ENCODE measurements at places on chromosomes 3 and 15.

DNA sequence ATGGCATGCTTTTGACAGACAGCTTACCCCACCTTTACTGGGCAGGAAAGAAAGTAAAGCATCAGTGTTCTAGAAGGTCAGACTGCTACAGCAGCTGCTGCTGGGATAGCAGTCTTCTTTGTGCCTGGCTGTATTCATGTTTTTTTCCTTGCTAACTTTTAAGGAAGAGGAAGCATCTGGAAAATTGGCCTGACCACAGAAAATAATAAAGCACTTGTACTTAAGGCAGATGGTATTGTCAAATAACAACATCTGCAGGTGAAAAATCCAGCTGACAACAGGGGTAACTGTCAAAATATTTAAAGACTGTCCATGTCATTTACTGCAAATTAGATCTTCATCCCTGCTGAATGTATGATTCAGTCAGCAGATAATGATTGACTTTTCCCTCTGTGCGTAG, 229.0 kb downstream of the OXSM start:
- no peak for DNase-seq

- no peak for DNase-seq
Measured at GRCh38 chr3:95338446-95338845, 1275.6 kb downstream of the NSUN3 start.

DNA sequence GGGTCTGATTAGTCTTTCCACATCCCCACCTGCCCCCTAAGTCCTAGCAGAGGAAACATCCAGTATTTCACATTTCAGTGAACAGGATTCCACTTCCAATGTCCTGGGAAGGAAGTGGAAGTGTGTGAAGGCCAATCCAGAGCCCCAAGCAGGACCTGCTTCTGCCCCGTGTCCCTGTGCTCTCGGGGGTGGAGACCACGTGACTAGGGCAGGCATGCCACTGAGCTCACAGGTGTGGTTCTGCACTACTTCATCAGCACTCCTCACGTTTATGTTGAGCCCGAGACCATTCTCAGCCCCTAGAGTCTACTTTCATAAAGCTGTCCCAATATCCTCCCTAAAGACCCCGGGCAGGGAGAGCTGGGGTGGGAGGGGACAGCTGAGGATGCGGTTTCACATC, 84.3 kb downstream of the RAB11A start:
- DNase-seq, result no peak

GRCh38 chr15:81255958-81256320, 59.3 kb downstream of the IL16 start:
- DNase-seq, result no peak

DNA sequence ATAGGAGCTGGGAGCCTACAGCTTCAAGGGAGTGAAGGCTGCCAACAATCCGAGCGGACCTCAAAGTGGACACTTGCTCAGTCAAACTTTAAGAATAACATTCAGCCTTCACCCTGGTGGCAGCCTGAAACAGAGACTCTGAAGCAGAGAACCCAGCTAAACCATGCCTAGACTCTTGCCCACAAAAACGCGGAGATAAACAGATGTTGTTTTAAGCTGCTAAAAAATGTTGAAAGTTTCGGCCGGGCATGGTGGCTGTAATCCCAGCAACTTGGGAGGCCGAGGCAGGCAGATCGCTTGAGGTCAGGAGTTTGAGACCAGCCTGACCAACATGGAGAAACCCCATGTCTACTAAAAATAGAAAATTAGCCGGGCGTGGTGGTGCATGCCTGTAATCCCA, 29.8 kb upstream of the TRIM59 start:
- no peak for DNase-seq

DNA sequence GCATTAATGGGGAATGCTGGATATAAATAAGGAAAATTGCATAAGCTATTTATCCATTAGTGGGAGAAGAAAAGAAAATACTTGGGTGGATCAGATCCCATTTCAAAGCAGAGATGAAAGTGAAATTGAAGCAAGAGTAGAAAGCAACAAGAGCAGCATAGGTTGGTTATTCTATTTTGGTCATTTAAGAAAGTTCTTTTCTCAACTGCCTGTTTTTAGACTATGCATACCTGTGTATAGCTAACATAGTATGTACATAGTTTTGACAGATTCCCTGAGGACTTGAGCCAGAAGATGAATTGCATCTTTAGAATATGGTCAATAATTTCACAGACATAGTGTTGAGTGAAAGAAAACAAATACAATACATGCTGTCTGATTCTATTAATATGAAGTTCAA, 29.0 kb upstream of the DENND4A start:
- DNase-seq, result no peak

GRCh38 chr3:99960941-99961340, 143.3 kb downstream of the CMSS1 start:
- no peak for DNase-seq

DNA sequence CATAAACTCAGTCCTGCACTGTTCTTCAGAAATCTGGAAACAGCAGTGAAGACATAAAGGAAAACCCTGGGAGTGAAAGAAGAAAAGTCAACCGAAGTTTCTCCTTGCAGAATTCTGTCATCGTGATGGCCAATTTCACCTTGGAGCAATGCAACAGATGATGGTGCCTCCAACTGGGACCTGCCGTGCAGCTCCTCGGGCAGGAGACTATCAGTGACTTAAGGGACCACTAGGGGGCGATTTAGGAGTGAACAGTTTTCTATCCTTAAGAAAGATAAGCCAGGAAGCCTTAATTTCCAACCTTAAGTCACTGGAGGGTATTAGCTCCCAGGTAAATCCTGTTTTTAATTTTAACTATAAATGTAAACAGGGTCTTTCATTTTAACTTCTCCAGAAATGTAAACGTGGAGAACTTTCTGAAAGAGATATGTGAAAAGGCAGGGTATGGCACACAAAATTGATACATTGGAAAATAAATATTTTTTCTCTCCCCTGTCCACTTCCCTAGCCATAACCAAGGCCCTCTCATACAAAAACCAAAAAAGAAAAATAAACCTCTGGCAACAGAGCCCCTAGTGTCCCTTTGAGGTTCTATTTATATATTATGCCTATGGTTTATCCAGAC, 116.3 kb downstream of the PDZRN3 start:
- peak; percentile 2 for DNase-seq

DNA sequence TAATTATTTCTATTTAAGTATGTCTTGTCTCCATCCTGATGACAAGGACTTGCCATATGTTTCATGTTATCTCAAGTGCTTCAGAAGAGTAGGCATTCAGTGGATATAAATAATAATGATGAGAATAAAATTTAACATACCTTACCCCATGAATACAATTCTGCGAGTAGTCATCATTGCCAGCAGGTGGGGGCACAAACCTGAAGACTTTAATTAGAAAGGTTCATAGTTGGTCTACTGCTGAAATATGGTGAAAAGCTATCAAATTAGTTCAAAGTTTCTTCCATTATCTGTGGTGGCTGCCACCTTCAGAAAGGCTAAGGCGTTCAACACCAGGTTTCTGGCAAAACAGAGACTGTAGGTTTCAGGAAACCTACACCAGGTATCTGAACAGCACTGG, 100.9 kb downstream of the P3H2 start:
- no peak for DNase-seq

- no peak for DNase-seq
Measured at GRCh38 chr3:165439765-165440164, 243.6 kb upstream of the SLITRK3 start.

- no peak for DNase-seq
Measured at GRCh38 chr15:68073576-68074288, 19.6 kb downstream of the PIAS1 start.
